ENCODE measurements at places on chromosomes 6 and 20. TPM values are rescaled to one million over a fixed set of nuclear protein-coding genes. Genes with fewer than 3 reads are reported as not detected.

DNA sequence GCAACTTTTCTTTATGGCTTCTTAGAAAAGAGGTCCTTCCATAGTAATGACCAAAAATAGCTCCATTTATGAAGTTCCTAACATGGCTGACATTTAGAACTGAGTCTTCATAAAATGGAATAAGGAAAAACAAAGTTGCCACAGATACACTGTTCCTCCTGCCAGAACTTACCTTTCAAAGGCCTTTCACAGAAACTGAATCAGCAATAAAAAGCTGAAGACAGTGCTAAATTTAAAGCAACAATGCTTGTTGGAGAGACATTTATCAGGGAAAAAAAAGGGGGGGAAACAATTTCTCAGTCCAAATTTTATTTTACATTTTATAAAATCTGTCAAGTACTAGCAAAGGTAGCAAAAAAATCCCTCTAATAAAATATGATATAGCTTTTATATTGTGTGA lies 17.3 kb downstream of the DEK start:
- no peak overlapping the region for H3K4me3 ChIP-seq
- peaks cover 76% of the 10 kb centered on the region for H3K36me3 ChIP-seq
- H3K4me1 ChIP-seq: peaks cover 18% of the 10 kb centered on the region
- no peaks in the 10 kb centered on the region for H3K27me3 ChIP-seq
- no peak for DNase-seq

Gene CBLN4
- total RNA-seq: not detected

Gene CENPW
- total RNA-seq: 85.1 TPM

- DNase-seq: no peak
- peaks cover 9% of the 10 kb centered on the region for H3K36me3 ChIP-seq
- H3K27ac ChIP-seq: no peak overlapping the region
- H3K27me3 ChIP-seq: no peaks in the 10 kb centered on the region
These were observed 128.8 kb downstream of the EDN1 start for GRCh38 chr6:12418946-12419345.

DNA sequence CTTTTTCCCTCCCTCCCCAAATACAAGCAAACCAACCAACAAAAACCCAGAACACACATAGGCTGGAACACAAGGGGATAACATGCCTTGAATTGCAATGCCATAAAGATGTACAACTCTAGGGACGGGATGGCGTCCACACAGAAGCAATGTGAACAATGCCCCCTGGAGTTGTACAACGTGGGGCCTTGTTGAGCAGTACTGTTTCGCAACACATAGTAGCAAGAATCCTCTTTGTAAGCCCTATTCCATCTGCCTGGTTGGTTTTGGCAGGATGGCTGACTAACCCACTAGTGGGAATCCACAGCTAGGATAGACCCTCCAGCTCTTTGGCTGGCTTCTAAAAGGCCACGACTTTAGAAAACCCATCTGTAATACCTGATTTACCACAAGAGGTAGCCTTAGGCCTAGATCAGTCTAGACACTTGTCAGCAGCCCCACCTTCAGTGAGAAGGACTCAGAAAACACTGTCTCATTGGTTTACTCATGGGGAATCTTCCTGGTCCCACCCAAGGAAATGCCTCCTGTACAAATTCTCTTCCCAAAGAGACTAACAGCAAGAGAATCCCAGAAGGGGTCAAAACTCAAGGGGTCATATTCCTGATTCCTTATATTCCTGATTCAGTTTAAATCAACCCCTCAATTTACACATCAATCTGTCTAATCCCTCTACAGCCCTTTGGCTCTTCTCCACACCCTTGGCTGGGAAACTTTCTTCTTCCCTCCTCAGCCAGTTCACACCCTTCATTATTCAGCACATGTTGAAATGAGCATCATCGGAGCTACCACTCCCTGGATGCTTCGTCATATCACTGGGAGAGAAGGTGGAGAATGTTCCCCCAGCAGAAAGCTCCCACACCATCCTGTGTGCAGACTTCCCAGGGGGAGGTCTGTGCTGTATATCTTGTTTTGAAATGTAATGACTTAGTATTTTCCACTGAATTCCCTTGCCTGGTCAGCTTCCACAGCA lies 622.4 kb upstream of the FLRT3 start:
- H3K4me1 ChIP-seq: peaks cover 31% of the 10 kb centered on the region
- no peak overlapping the region for H3K27ac ChIP-seq
- no peak overlapping the region for H3K4me3 ChIP-seq
- H3K36me3 ChIP-seq: no peaks in the 10 kb centered on the region

DNA sequence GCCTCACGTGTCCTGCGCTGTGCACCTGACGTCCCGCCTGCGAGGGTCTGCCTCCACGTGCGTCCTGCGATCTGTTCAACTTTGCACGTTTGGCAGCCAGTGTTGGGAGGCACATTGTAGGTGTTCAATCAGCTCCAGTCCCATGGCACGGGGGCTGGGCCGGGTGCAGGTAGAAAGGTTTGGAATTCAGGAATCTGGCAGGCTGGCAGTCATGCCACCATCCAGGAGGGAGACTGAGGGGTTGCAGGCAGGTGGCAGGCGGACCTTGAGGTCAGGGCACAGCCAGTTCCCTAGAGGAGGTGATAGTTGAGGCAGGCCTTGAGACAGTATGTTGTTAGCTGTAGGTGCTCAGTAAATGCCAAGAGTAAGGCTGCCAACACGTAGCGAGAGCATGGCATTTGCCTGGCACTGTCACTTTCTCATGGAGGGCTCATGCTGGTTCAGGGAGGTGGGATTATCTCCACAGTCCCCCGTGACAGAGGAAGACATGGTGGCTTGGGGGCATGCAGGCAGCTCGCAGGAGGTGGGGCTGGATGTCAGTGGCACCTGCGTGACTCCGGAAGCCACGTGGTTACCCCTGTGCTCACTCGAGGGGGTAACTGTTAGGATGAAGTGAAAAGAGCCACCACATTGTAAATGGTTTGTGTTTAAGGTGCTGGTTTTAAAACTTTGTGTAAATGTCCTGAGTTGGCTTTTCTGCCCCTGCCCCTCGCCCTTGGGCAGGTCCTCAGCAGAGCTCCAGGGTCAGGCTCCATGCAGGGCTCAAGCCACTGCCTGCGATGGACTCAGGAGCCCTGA lies 111.8 kb upstream of the FRMD1 start:
- no peak for DNase-seq
- H3K27me3 ChIP-seq: no peaks in the 10 kb centered on the region

Gene SLC35B3
- 9.9 TPM for total RNA-seq

Gene KCNK15
- 0.37 TPM for total RNA-seq

Gene COL9A3
- 123 TPM for total RNA-seq

Gene CCN5
- total RNA-seq: 0.16 TPM

- no peak overlapping the region for H3K4me3 ChIP-seq
- no peak overlapping the region for H3K27ac ChIP-seq
- no peaks in the 10 kb centered on the region for H3K4me1 ChIP-seq
- no peaks in the 10 kb centered on the region for H3K27me3 ChIP-seq
- no peaks in the 10 kb centered on the region for H3K36me3 ChIP-seq
These were observed 269.3 kb downstream of the ZFAND3 start for GRCh38 chr6:38088829-38089228.

Gene LIN28B
- total RNA-seq: 82.0 TPM

GRCh38 chr6:40668203-40668602 lies 81.0 kb upstream of the LRFN2 start:
- no peak for DNase-seq
- no peak overlapping the region for H3K27ac ChIP-seq
- peaks cover 3% of the 10 kb centered on the region for H3K27me3 ChIP-seq
- peaks cover 21% of the 10 kb centered on the region for H3K36me3 ChIP-seq
- H3K4me1 ChIP-seq: no peaks in the 10 kb centered on the region

Gene ALDH8A1
- total RNA-seq: 0.46 TPM

- peak; percentile 66 for DNase-seq
- H3K36me3 ChIP-seq: no peaks in the 10 kb centered on the region
- H3K27me3 ChIP-seq: peaks cover 2% of the 10 kb centered on the region
These were observed 539 bp downstream of the TMEM200A start for GRCh38 chr6:130366107-130367005.

Gene FAXC
- 11.1 TPM for total RNA-seq

- H3K36me3 ChIP-seq: no peaks in the 10 kb centered on the region
- no peak overlapping the region for H3K4me3 ChIP-seq
- no peaks in the 10 kb centered on the region for H3K27me3 ChIP-seq
- H3K4me1 ChIP-seq: peaks cover 26% of the 10 kb centered on the region
These were observed 55.1 kb downstream of the TMEM200A start for GRCh38 chr6:130420911-130421310.

DNA sequence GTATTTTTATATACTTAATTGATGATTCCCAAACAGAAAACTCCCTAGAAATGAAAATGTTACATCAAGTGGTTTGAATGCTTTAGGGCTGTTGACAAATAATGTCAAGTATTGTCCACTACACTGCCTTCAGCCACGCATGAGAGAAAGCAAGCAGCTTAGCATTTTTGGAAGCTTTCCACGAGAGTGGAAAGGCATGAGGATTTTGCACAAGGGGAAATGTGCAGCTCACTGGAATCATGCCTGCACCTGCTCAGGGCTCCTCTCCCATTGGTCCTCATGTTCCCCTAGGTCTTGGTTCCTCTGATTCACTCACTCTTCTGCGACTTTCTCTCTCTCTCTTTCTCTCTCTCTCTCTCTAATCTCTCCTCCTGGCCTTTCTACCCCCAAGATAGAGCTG lies 439.5 kb upstream of the CDH4 start:
- DNase-seq: no peak
- peaks cover 19% of the 10 kb centered on the region for H3K36me3 ChIP-seq
- H3K27ac ChIP-seq: no peak overlapping the region
- peaks cover 52% of the 10 kb centered on the region for H3K27me3 ChIP-seq
- H3K4me3 ChIP-seq: no peak overlapping the region

Gene SLC22A16
- 0.34 TPM for total RNA-seq

DNA sequence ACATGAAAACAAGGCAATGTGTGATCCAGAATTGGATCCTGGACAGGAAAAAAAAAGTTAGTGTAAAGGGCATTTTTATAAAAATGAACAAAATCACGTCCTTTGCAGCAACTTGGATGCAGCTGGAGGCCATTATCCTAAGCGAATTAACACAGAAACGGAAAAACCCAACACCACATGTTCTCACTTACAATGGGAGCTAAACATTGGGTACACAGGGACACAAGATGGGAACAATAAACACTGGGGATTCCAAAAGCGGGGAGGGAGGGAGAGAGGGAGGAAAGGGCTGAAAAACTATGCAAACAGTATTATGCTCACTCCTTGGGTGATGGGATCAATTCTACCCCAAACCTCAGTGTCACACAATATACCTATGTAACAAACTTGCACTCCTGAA lies 91.4 kb upstream of the BTBD3 start:
- no peak for DNase-seq
- H3K27ac ChIP-seq: no peak overlapping the region
- no peaks in the 10 kb centered on the region for H3K36me3 ChIP-seq
- H3K27me3 ChIP-seq: peaks cover 53% of the 10 kb centered on the region

Gene NMBR
- not detected for total RNA-seq

- no peak for DNase-seq
- H3K4me1 ChIP-seq: no peaks in the 10 kb centered on the region
- no peaks in the 10 kb centered on the region for H3K27me3 ChIP-seq
These were observed 207.8 kb downstream of the BMP2 start for GRCh38 chr20:6975311-6975710.

- H3K4me3 ChIP-seq: no peak overlapping the region
- DNase-seq: peak; percentile 19
- no peak overlapping the region for H3K27ac ChIP-seq
- H3K27me3 ChIP-seq: no peaks in the 10 kb centered on the region
These were observed 567.4 kb downstream of the C6orf118 start for GRCh38 chr6:164741938-164742451.

DNA sequence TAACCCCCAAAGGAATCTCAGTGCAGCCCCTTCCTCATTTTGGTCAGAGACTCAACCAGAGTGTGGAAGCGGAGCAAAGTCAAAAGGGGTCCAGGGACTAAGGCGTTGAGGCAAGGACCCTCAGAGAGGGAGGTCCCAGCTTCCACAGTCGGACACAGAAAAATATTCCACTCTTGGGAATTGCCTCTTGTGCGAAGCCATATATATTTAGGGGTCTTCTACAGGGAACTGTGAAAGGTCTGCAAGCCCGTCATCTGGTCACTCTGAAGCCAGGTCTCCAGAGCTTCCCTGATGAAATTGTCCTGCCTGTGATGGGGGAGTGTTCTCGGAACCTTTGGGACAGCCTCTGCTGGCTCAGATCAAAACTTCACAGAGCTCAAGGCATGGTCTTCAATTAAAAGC lies 160.8 kb downstream of the TBXT start:
- no peak overlapping the region for H3K4me3 ChIP-seq
- H3K36me3 ChIP-seq: no peaks in the 10 kb centered on the region
- no peak overlapping the region for H3K27ac ChIP-seq

DNA sequence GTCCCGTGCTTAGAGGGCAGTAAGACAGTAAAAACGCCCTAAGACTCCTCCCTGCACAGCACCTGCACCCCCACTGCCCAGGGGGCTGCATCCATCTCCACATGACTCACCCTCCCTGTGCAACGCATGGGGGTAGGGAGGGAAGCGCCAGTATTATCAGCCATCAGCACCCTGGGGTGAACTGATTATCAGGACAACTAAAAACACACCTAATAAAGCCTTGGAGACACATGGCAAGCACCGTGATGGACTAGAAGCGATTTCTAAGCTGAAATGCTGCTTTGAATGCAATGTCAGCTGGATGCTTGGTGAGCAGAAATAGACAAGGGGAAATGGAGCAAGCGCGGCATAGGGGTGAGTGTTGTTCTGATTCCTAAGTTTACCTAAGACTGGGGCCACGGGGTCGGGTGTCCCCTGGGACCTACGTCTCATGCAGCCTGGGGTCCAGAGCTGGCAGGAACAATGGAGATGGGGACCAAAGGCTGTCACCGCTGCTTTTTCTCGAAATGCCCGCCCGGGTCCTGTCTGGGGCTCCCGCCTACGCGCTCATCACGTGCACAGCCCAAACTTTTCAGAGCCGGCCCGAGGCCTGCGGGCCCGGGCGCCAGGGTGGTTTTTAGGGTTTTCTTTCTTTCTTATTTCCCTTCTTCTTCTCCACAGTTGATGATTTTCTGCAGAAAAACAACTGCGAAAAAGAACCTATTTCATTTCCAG lies 702 bp upstream of the TNFAIP3 start:
- 0 out of 2 replicates have a peak overlapping the region, but pooled peaks have one; percentile 58 for H3K27ac ChIP-seq
- peak overlapping the region; percentile 79 for H3K4me3 ChIP-seq
- H3K36me3 ChIP-seq: no peaks in the 10 kb centered on the region
- DNase-seq: peak; percentile 43

DNA sequence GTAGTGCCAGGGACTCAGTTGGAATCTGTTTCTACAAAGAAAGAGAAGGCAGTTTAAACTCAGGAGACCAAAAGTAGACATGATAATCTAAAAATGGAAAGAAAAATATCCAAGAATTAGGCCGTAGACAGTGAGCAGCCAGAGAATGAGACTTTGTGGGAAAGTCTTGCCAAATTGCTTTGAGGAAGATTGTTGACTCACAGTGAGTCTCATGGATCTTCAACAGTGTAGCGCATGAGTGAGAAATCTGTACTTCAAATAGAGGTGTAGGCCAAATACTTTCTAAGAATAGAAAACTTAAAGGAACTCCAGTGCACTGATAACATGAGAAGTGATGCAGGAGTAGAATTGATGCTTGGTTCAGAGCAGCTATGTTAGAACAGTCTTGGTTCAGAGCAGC lies 284.5 kb downstream of the HTR1B start:
- no peaks in the 10 kb centered on the region for H3K4me1 ChIP-seq
- no peaks in the 10 kb centered on the region for H3K36me3 ChIP-seq
- no peak overlapping the region for H3K4me3 ChIP-seq
- H3K27me3 ChIP-seq: no peaks in the 10 kb centered on the region
- H3K27ac ChIP-seq: no peak overlapping the region

- no peak overlapping the region for H3K4me3 ChIP-seq
- DNase-seq: no peak
- H3K27ac ChIP-seq: no peak overlapping the region
- peaks cover 69% of the 10 kb centered on the region for H3K4me1 ChIP-seq
These were observed 11.2 kb upstream of the SERPINB9 start for GRCh38 chr6:2914318-2914660.

Gene LRRC73
- total RNA-seq: 1.4 TPM

Gene SLC18B1
- 24.1 TPM for total RNA-seq
